ENCODE measurements at places on chromosomes 3 and 15. TPM values are rescaled to one million over a fixed set of nuclear protein-coding genes. Genes with fewer than 3 reads are reported as not detected.

DNA sequence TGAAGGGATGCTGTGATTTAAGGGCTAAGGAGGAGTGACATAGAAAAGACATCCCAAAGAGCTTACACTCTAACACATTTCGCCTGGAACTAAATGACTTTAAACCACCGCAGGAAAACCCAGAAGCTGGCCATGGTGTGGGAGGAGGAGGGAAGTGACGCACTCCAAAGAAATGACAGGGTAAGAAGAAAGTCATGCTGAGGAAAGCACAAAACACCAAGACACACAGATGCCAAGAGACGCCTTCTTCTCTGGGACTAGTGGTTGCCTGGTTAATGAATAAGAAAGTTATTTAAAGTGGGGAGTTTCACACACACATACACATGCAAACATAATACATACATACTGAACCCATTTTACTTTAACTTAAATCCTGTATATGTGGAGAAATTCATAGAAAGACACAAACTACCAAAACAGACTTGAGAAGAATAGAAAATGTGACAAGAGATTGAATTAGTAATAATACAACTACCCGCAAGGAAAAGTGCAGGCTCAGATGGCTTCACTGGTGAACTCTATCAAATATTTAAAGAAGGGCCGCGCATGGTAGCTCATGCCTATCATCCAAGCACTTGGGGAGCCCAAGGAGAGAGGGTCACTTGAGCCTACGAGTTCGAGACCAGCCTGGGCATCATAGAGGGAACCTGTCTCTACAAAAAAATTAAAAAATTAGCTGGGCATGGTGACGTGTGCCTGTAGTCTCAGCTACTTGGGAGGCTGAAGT lies 125.5 kb downstream of the NSMCE3 start:
- DNase-seq: peak; percentile 58

DNA sequence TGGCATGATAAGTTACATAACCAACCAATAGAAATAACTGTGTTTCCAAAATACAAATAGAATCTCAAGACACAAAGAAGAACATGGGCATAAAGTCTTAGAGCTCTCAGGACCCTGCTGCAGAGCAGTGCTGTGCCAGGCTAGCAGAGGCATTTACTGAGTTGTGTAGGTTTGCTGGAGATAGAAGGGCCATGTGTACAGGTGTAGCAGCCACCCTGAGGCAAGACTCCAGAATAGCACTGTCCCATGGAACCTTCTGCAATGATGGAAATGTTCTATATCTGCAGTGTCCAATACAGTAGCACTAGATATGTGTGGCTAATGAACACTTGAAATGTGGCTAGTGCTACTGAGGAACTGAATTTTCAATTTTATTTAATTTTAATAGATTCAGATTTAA lies 267.0 kb upstream of the UMPS start:
- DNase-seq: no peak

Gene GPR171
- not detected for total RNA-seq

Gene FGF7
- total RNA-seq: 15.5 TPM

Gene MESP2
- total RNA-seq: not detected

Gene ZIC1
- total RNA-seq: 0.44 TPM

- DNase-seq: no peak
These were observed 150.0 kb downstream of the CLSTN2 start for GRCh38 chr3:140085001-140085400.

DNA sequence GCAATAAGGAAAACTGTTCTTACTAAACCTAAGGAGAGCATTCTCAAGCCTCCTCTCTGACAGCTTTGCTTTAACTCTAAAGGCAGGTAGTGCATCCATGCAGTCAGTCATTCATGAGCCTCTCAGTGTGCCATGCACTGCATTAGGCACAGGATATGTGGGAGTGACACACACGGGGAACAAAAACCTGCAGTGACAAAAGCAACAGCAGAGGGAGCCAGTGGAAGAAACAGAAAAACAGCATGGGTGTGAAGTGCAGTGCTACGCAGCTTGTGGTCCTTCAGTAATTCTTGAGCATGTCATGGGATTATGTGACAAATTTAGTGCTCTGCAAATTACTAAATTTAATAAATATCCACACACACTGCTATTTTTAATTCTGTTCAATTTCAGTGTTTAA lies 230.7 kb downstream of the BBX start:
- DNase-seq: peak; percentile 4

Gene STARD9
- 2.4 TPM for total RNA-seq

DNA sequence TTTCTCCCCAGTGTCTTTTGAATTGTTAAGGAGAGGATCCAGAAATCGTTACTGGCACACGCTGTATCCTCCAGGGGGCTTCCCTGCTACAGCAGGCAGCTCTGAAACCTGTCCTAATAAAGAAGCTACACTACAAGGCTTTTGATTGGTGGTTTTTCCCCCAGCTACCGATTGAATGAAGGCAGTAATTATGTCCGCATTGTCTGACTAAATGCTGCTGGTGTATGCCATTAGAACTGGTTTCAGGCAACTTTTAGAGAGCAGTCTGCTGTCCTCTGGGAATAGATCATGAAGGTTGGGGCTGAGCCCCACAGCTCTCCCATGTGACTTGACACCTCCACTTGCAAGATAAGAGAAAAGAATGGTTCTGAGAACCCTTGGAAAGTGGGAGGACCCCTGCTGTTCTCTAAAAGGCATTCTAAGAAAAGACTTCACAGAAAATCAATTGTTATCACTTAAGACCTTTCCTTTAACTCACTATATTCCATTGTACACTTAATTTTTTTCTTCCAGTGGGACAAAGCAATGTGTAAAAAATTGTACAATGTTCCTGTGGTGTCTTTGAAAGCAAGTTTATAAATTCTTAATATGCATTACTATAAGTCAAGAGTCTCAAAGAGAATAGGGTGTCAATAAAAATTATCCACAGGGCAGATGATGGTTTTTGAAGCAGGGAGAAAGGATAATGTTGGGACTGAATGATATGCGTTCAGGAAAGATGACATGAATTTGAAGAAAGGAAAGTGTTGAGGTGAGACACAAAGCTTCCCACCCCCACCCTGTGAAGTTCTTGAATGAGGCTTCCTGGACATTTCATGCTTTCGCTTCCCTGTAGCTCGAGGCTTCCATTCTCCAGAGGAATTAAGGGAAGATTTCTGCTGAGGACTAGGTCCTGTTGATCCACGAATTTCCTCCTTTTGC lies 53.0 kb upstream of the DAZL start:
- no peak for DNase-seq

- DNase-seq: no peak
These were observed 13.3 kb downstream of the ZNF592 start for GRCh38 chr15:84761607-84762131.

All from HFFc6 (cell line).